ENCODE measurements at places on chromosomes 2 and 18.
A peak's percentile ranks its signal among the peaks of the same experiment; 100 is the strongest.

- no peak for DNase-seq
These were observed 10.0 kb downstream of the FAP start for GRCh38 chr2:162233197-162233596.

GRCh38 chr18:56393870-56394269 is 244.5 kb downstream of the TXNL1 start:
- peak; percentile 25 for DNase-seq

GRCh38 chr2:235366390-235366789 is 127.5 kb upstream of the AGAP1 start:
- no peak for DNase-seq

DNA sequence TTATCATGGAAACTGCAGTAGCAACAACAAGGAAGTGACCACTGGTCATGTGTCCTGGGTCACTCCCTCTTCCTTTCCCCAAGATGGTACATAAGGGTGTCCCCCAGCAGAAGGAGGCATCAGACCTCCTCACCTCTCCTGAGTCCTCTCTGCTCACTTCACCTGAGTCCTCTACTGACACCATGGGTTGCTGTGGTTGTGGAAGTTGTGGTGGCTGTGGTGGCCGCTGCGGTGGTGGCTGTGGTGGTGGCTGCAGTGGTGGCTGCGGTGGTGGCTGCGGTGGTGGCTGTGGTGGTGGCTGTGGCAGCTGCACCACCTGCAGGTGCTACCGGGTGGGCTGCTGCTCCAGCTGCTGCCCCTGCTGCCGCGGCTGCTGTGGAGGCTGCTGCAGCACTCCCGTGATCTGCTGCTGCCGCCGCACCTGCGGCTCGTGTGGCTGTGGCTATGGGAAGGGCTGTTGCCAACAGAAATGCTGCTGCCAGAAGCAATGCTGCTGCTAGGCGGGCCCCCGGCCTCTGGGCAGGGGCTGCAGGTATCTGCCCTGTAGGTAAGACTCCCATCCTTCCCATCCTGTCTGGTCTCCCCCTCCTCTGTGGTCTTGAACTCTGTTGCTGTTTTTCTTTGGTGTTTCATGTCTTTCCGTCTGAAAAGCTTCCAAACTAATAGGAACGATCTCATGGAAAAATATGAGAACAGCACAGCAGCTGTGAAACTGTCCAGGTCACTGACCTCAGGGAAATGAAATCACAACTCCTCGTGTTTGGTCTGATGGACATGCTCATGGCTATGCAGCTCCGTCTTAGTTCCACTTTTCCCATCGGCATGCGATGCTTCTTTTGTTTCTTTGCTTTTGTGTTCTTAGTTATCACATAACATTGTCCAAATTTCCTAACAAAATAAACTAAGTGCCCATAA is at the start of gene SCYGR4:
Gene SCYGR4 (plus strand): TSS at position 183 of the 915 bp plus-strand sequence. CDS start 0 bp downstream, at position 183.
- no peak for DNase-seq
